ENCODE measurements at places on chromosomes 3 and 15.

GRCh38 chr3:120550546-120550945 lies 45.6 kb upstream of the NDUFB4 start:
- DNase-seq, result no peak

GRCh38 chr3:167305340-167305890 lies 74.7 kb downstream of the ZBBX start:
- no peak for DNase-seq

DNA sequence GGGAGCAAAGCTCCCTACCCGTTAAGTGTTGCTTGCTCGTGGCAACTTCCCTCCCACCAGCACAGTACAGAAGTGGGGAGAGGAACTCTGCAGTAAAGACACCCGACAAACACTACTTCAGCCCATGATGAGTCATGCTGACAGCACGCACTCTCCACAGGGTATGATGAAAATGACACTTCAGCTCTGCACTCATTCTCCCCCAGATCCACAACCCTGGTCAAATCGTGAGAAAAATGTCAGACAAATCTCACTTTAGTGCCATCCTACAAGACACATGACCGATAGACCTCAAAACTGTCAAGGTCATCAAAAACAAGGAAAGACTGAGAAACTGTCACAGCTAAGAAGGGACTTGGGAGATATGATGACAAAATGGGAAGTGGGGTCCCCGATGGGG lies 278.9 kb downstream of the OCA2 start:
- DNase-seq, result no peak

GRCh38 chr15:21271566-21271965 lies 168.7 kb downstream of the POTEB3 start:
- no peak for DNase-seq

DNA sequence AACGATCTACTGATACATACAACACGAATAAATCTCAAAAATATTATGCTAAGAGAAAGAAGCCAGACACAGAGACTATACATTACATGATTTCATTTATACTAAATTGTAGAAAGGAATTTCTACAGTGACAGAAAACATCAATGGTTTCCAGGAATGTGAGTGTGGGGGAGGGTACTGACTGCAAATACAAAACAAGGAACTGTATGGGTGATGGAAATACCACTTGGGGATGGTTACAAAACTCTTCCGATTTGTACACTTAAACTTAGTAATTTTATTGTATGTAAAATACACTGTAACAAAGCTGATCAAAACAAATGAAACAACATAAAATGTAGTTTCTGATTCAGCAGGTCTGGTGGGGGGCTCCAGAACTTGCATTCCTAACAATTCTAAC lies 45.8 kb upstream of the IP6K2 start:
- DNase-seq, result no peak

GRCh38 chr3:195693428-195694216 lies 27.2 kb upstream of the MUC20 start:
- no peak for DNase-seq

DNA sequence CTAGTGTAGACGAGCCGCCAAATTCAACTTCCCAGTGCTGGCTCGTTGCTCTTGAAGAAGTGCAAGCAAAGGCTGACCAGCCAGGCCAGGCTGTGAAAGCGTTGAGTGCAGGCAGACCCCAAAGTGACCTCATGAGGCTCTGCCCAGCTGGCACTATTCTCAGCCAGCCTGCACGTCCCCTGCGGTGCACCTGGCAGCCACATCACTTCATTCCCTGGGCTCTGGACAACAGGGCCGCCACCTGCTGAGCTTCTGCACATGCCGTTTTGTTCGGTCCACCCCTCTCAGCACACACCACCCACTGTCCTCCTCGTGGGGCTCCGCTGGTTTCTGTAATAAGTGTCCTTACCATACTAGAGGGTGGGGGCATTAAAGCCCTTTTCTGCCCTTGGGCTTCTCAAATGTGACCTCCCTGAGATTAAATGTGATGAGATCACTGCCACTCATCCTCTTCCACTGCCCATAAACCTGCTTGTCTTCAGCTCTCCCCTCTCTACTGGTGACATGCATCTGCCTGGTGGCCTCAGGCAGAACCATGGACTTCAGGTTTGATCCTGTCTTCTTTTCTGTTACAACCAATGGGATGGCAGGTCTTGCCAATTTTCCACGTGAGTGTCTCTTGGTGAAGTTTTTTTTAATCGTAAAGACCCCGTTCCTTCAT lies 6.1 kb downstream of the RASGRF1 start:
- DNase-seq, result no peak

DNA sequence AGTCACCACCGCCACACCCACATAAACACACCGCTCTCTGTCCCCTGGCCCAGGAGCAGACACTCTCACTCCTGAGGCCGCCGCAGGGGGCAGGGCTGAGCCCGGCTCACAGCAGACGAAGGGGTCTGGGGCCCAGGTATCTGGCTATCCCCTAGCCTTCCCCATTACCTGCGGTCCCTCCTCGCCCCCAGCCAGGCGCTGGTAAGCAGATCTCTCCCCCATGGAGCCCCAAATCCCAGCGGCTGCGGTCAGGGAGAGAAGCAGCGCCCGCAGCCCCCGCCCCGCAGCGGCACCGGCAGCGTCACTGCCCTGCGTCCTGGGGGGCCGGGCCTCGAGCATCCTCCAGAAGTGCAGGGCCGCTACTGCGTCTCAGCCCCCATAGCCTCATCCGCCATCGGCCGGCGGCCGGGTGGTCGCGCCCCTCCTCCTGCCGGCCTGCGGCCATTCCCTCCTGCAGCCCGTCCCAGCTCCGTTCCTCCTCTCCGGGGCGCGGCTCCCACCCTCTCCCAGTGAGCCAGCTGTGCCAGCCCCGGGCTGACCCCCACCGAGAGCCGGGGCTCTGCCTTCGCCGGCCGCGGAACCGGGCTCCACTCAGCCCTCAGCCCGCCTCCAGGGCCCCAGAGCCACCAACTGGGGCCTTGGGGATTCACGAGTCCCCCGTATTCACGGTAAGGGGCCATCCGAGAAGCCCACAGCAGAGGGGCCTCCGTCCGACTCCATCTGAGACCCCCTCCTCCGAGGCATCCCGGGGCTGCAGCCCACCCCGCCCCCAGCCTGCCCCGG lies 13.1 kb downstream of the TNK2 start:
- DNase-seq, result no peak

GRCh38 chr3:151430821-151431484 lies 29.9 kb downstream of the IGSF10 start:
- DNase-seq, result no peak

GRCh38 chr3:13533885-13534301 lies 15.0 kb upstream of the FBLN2 start:
- DNase-seq, result no peak

DNA sequence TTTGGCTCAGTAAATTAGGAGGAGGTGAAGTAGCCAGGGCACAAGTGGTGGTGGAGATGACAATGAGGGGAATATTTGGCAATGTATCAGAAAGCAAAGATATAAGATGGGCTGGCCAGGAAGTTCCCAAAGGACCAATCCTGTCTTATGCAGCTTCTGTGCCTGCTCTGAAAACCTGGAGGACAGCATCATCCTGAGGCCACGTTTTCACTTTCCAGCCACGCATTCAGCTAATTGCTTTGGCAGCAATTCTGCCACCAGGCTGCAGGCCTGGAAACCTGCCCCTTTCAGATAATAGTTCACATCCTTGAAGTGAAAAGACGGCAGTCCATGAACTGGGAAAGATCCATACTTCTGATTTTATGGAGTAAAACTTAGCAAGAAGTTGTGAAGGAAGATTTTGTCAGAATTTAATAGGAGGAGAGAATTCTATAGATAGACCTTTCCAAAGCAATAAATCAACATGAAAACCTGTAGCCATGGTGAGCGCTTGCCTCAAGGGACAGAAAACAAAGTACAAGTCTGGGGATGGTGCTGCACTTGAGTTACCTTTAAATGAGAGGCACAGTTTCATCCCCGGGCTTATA lies 682.5 kb downstream of the GRM7 start:
- DNase-seq, result no peak

DNA sequence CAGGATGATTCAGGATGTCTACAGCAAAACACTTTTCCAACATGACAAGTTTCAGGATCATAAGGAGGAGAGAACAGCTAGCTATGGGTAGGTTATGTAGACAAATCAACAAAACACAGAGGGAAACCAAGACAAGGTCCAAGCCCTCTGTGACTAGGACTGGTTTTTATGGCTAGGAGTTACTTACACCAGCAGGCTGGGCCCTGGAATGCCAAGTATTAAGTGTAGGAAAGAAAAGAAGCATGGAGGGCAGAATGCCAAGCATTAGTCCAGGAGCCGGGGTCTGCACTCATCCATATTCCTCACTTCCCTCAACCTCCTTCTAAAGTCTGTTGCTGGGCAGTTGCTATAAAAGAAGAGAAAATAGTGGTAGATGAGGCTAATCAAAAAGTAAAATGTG lies 35.3 kb upstream of the PPP2R3A start:
- no peak for DNase-seq

DNA sequence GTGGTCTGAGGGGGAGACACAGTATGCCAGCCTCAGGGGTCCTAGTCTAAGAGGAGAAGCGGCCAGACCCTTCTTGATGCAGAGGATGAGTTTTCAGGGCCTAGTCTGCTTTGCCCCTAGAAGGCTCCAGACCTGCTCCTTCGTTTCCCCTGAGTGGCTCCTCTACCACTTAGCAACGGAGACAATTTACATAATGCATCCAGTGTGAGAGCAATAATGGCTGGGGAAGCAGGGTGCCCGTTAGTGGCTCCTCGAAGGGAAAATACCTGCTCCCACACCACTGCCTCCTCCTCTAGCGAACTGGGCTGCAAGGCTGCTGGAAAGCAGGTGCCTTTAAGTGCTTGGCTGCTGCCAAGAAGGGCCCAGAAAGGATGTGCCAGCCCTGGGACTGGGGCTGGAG lies 38.9 kb downstream of the CACNA2D2 start:
- no peak for DNase-seq

DNA sequence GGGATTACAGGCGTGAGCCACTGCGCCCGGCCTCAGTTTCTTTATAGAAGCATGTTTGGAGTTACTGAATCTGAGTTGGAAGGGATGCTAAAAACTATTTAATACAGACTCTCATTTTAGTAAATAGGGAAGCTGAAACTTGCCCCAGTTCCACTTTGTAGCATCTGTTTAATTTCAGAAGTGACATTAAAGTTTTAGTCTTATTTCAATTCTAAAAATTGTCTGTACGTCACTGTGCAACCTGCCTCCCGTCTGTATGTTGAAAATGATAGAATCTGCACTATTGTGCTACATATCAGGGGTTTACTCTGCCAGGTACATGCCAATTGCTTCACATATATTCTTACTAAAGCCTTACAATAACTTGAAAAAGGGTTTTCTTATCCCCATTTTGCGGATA lies 15.3 kb downstream of the CNOT10 start:
- no peak for DNase-seq
